Aorta (tissue), 5 donors: ENCODE measurements at places on chromosomes 12 and 14.
A peak's percentile ranks its signal among the peaks of the same experiment; 100 is the strongest.

GRCh38 chr12:96882862-96883261, 24.2 kb upstream of the NEDD1 start:
- DNase-seq: no peak

DNA sequence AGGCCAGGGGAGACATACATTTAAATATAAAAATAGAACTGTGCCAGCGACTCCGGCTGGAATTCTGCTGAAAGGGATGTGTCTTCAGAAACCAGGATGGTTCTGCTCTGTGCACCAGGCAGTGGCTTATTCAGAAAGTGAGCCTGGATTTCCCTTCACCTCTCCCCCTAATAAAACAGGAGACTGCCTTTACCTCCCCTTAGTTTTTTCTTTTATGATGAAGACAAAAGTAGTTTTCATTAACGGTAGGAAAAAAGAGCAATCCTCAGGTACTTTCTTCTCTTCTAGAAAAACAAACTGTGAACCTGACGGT, 346 bp downstream of the SLC7A8 start:
- DNase-seq: no peak

DNA sequence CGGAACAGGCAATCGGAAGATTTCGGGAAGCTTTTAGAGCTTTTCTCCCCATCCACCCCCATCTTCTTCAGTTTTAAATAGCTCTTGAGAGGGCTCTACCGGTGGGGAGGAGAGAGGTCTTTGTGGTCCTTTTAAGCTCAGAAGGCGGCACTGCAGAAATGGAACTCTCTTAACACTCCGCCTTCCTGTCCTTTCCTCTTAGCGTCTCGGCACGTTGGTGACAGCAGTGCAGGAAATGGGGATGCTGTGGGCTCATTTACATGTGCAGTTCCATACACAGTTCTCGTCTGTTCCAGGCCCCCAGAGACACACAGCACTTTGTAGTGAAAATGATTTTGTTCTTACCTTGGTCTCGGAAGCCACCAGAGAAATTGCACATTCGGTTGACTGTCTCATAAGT, 50.4 kb upstream of the RIN3 start:
- DNase-seq: peak; percentile 28

DNA sequence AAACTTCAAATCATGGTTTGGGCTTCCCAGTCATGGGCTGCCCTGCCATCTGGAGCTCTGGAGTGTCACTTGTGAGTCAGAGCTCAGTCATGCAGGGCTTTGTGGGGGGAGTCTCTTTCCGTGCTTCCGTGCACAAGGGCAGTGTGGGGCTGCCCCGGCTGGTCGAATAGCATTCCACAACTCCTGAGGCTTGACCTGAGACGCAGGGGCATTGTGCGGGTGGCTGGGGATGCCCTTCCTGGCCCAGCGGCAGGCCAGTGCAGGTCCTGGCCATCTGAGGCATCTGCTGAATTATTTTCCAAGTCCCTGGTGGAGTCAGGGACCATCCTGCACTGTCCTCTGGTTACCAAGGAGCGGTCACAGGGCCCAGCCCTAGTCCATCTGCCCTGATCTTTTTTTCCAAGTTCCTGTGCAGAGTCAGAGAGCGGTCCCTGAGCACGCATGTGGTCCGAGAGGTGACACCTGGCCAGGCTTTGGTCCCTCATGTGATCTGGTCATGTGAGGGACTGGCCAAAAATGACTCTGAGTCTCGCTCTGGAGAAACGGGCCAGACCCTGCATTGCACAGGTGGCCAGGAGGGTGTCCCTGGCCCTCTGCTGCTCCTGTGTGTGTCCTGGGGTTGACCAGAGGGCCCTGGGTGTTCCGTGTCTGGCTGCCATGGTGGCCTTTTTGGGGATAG, 167.0 kb upstream of the ALG10B start:
- DNase-seq: no peak

GRCh38 chr12:88145567-88146505, 3.7 kb downstream of the TMTC3 start:
- no peak for DNase-seq

- no peak for DNase-seq
Observed at GRCh38 chr12:58419196-58419760, 477.9 kb downstream of the ATP23 start.

- no peak for DNase-seq
Observed at GRCh38 chr12:28498850-28499249, 308.6 kb downstream of the CCDC91 start.

GRCh38 chr12:124111006-124111405, 138.0 kb downstream of the ZNF664 start:
- DNase-seq: no peak

DNA sequence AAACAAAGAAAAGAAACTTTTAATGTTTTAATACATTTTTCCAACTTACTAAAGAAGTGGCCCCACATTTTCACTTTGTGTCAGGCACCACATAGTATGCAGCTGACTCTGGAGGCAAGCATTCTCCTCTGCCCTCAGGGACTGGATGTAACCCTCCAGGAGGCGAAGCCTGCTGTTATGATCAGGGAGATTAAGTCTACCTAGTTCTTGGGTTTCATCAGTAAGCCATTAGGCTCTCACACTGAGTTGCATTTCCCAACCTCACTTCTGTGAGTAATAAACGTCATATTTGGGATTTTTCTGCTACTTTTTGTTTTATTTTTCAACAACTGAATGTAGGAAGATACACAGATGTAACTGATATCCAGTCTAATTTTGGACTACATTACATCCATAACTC, 101.2 kb upstream of the LRFN5 start:
- no peak for DNase-seq

DNA sequence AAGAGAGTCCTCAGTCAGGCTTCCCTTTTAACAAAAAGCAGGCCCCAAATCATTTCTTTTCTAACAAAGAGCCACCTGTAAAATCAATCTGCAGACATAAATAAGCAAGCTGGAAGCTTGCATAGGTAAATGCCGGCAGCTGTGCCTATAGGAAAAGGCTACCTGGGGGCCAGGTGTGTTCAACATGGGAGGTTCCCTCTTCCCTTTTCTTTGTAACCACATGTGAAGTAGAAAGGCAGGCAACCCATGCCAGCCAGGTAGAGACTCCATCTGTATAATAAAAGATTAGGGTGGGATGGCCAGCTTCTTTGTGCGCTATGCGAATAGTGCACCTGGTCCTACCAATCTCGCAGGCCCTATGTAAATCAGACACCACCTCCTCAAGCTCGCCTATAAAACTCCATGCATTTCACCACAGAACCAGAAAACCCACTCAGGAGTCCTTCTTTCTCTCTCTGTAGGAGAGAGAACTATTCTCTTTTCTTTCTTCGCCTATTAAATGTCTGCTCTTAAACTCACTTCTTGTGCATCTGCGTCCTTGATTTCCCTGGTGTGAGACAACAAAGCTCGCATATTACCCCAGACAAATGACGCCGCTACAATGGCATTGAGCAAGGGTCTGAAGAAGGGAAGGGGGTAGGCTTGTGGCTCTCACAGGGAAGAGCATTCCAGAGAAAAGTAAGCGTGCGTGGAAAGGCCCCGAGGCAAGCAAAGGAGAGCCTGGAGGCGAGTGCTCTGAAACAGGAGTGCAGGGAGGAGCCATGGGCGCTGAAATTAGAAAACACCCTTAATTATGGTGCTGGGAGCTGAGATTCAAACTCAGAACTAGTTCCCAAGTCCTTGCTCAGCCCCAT, 67.2 kb downstream of the TTC9 start:
- DNase-seq: no peak

GRCh38 chr12:66733839-66734238, 55.0 kb upstream of the GRIP1 start:
- DNase-seq: no peak

DNA sequence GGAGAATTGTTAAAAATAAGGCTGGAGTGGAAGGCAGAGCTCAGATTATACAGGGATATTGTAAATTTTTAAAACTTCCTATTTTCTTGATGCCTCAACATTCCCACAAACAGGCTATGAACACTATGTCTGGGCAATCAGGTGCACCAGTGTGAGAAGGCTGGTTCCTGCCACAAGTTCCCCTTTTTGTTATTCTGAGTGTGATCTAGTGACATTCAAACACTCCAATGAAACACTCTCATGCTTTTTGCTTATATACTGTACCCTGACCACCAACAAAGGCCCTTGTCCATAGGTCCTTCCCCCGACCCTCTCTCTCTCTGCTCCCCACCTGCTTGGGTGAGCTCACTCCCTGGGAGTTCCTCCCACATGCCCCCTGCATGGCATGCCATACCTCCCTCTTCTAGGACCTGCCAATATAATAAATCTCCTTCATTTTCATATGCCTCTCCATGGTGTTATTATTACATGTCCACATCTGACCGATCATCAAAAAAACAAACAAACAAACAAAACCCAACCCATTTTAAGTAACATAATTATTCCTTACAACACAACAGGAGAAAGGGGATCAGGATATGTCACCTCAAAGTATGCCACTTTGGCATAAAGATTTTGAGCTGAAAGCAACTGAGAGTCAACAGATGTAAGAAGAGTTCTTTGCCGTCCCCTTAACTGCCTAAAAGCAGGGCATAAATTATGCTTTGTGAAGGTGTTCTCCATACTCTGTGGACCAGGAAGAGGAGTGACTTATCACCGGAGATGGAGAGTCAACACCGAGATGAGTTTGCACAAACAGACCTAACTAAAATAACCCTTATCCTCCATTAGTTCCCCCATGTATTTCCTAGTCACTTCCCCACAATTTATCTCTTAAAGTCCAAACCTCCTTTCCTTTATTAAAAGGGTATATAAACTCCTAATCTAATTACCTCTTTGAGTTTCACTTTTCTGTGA, 42.5 kb upstream of the CATSPERB start:
- DNase-seq: no peak

GRCh38 chr12:39205969-39206368, 237.0 kb downstream of the KIF21A start:
- DNase-seq: no peak

GRCh38 chr14:64114166-64114565, 180.0 kb downstream of the ESR2 start:
- no peak for DNase-seq

GRCh38 chr12:130014485-130014807, 110.6 kb upstream of the TMEM132D start:
- DNase-seq: no peak

DNA sequence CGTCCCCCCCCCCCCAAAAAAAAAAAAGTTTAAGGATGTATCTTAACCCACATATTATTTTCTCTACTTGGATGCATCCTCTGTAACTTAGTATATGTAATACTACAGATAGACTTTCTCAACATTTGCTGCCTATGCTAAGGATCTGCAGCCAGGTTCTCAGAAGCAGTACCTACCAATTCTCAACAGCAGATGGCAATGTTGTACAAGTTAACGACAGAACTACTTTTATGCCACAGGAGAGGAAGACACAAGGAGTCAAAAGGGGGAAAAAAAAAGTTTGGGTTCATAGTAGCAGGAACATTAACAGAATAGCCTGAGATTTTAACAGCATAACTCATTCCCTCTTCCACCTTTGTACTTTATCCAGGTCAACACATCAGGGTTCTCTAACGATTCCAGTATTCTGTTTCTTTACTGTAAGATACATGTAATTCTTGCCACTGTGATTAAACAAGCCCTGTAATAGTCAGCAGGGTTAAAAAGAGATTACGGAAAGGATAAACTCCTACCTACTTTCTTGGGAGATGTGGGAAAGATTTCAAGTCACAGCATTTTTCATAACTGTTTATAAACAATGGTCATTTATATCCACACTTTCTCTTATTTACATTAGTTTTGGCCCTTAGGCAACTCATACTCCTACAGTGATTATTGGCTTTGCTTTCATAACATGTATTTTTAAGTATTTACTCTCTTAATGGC, 5.7 kb upstream of the NEK9 start:
- no peak for DNase-seq
